Transverse colon (tissue), 4 donors: ENCODE measurements at places on chromosomes 1 and 21. TPM values are rescaled to one million over a fixed set of nuclear protein-coding genes. Genes with fewer than 3 reads are reported as not detected.

Gene TNFRSF25
- 41.0 TPM for total RNA-seq

Gene NUAK2
- total RNA-seq, result 27.4 TPM

Gene PTPRF
- total RNA-seq, result 427 TPM

Gene SPRR3
- total RNA-seq, result not detected

Gene KRTAP12-2
- not detected for total RNA-seq

Gene TPM3
- total RNA-seq, result 334 TPM

Gene PDIK1L
- 5.2 TPM for total RNA-seq

Gene RHBG
- total RNA-seq, result not detected

Gene LCE3D
- not detected for total RNA-seq

Gene OR2T29
- not detected for total RNA-seq

Gene SLC1A7
- total RNA-seq, result 1.6 TPM

Gene SPATA45
- total RNA-seq, result not detected

Gene LDLRAD1
- total RNA-seq, result not detected

Gene RAP1GAP
- 14.1 TPM for total RNA-seq

Gene MAN1C1
- total RNA-seq, result 6.8 TPM

Gene VSIG8
- total RNA-seq, result not detected

Gene MCOLN2
- 115 TPM for total RNA-seq

Gene HTR6
- total RNA-seq, result not detected

Gene KAZN
- total RNA-seq, result 17.1 TPM

Gene MAEL
- not detected for total RNA-seq

Gene OR2T33
- not detected for total RNA-seq

Gene TMEM269
- total RNA-seq, result not detected

Gene GOLT1A
- total RNA-seq, result not detected

Gene NCSTN
- total RNA-seq, result 49.0 TPM

Gene VANGL2
- total RNA-seq, result 2.4 TPM

Gene DOCK7
- total RNA-seq, result 138 TPM

Gene RGS16
- total RNA-seq, result not detected

Gene GPA33
- 513 TPM for total RNA-seq

Gene CHIA
- total RNA-seq, result not detected

Gene DNASE2B
- 0.64 TPM for total RNA-seq

Gene GBP1
- total RNA-seq, result 31.0 TPM

Gene ECM1
- total RNA-seq, result 5.4 TPM

Gene LRRC3
- total RNA-seq, result 5.6 TPM

Gene ERICH3
- not detected for total RNA-seq

Gene FCER1G
- total RNA-seq, result 20.9 TPM

Gene ARHGAP30
- total RNA-seq, result 0.60 TPM

Gene LRRC71
- total RNA-seq, result not detected
